Fibroblast of skin of left biceps (primary cell): ENCODE measurements at places on chromosomes 1 and 21.

- DNase-seq: no peak
Observed at GRCh38 chr1:43570715-43571114, 40.0 kb downstream of the PTPRF start.

DNA sequence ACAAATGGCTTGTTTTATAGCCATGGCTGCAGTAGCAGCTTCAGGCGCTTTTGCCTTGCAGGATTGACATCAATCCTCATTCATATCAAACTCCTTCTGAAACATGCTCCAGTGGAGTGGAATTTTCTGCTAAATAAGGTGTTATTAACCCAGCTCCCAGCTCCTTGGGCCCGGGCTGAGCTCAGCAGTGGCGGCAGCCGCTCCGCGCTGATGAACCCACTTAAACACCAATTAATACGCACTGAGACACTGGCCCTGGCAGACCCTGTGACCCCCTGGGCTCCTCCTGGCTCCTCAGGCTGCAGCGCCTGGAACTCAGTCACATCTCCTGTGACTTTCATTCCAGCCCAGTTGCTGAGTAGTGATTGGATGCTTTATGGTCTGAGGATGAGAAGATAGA, 137.4 kb upstream of the GRIK3 start:
- DNase-seq: no peak

GRCh38 chr1:63281753-63282152, 40.6 kb upstream of the FOXD3 start:
- DNase-seq: no peak

DNA sequence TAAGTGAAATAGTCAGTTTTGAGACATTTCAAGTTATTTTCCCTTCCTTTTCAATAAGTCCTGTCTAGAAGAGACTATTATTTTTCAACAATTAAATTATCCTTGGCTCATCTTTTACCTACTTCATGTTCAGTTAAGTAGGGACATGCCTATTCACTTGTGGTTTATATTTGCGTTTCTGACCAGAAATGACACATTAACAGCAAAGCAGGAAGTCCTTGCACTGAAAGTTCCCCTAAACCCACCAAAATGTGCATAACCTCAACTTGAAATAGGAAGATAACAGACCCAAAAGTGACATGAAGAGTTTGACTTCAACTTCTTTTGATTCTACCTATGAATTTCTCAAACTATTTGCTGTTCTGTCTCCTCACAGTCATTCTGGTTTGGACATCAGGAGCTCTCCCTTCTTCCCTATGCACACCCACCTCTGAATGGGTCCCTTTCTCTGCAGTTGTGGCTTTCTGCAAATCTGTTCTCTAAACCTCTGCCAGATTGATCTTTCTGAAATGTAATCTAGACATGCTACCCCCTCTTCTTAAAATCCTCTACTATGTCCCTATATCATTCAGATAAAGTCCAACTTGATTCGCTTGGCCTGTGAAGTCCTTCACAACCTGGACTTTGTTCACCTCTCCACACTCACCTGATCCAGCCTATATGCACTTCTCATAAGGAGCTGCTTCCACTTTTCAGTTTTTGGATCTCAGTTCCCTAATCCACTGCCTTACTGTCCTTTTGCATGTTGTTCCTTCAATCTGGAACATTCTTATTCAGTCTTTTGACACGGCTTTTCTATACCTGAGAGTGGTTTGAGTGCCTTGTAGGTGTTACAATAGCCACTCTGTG, 661.5 kb upstream of the ADGRL4 start:
- no peak for DNase-seq

DNA sequence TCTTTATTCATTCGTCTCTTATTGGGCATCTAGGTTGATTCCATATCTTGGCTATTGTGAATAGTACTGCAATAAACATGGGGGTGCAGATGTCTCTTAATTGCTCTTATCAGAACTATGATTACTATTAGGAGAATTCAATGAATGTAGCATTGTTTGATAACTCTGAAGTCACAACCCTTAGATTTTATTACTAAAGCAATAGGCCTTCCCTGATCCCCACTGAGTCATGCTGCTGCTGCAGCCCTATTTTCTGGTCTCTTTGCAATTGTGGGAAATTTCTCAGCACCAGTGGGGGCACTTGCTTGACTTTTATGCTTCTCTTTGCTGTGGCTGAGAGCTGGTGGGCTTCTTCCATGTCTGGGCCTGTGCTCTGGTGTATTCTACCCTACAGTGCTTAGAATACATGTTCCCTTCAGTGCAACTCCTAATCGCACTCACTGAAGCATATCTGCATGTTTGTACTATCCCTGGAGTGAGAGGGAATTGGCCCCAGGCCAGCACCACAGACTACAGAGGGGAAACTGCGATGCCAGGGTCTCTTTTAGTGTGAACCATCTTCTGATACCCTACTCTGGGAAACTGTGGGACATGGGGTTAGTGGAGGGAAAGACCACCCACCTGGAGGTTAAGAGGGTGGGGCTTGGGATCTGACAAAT, 52.2 kb upstream of the ROR1 start:
- DNase-seq: no peak
